Stimulated activated CD4-positive, alpha-beta T cell treated with anti-CD3 and anti-CD28 coated beads, Interleukin-15, amount 100 ng/mL, for 48 hours (primary cell): ENCODE measurements at places on chromosomes 12 and 14.
A peak's percentile ranks its signal among the peaks of the same experiment; 100 is the strongest.

GRCh38 chr14:67141146-67141900, 47.9 kb upstream of the GARIN2 start:
- DNase-seq = no peak

- no peak for DNase-seq
Observed at GRCh38 chr14:88815980-88816379, 8.5 kb upstream of the TTC8 start.

DNA sequence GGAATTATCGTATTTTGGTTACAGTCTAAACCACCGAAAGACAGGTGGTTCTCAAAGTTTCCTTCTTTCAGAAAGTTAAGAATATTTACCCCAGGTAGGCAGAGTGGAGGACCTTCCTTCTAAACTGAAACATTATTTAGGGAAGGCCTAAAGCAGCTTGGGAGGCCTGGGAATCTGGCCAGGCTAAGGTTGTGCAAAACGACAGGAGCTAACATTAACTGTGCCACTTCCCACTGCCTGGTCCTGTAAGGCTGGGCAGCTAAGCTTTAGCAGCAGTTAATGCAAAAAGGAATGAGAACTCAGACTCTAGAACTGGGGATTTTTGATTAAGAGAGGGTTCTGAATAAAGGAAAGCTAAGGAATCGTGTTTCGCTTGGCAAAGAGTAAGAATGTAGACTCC, 82.6 kb downstream of the SLCO1A2 start:
- DNase-seq = no peak

- DNase-seq = no peak
Observed at GRCh38 chr14:58750321-58751269, 112.8 kb downstream of the DACT1 start.

DNA sequence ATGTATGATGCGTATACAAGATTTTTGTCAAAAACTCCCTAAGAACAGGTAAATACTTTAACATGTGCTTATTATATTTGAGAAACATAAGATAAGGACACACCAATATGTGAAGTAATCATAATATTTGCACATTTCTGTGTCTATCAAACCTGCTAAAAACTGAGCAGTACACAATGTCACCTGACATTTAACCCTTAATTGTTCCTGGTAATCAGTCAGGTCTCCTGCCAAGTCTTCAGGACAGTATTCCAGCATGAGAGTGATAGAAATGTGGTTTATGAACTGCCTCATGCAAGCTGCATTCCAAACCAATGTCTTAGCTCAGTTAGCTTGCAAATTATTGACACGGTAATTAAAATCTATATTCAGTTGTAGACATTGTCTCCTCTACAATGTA, 4.2 kb downstream of the SOX5 start:
- no peak for DNase-seq

GRCh38 chr14:21042918-21043317, 756 bp downstream of the RNASE7 start:
- no peak for DNase-seq

DNA sequence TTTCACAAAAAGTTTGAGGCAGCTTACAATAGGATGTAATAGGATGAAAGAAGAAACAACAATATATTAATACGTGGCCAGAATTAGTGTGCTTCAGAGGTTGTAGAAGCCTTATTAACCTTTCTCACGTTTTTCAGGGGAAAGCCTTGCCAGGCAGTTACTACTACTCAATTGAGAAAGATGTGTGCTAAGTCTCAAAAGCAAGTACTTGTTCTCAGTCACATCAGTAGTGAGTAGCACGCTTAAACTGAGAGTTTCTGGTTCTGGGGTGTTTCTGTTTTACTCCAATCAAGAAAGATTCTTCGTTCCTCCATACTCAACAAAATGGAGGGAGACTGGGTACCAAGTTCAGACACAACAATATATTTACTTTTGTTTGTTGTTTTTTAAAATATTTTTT, 38.7 kb downstream of the KLC1 start:
- DNase-seq = no peak

- no peak for DNase-seq
Observed at GRCh38 chr12:27516625-27517024, 7.4 kb upstream of the PPFIBP1 start.

- DNase-seq = no peak
Observed at GRCh38 chr12:84763107-84763506, 149.5 kb downstream of the SLC6A15 start.

DNA sequence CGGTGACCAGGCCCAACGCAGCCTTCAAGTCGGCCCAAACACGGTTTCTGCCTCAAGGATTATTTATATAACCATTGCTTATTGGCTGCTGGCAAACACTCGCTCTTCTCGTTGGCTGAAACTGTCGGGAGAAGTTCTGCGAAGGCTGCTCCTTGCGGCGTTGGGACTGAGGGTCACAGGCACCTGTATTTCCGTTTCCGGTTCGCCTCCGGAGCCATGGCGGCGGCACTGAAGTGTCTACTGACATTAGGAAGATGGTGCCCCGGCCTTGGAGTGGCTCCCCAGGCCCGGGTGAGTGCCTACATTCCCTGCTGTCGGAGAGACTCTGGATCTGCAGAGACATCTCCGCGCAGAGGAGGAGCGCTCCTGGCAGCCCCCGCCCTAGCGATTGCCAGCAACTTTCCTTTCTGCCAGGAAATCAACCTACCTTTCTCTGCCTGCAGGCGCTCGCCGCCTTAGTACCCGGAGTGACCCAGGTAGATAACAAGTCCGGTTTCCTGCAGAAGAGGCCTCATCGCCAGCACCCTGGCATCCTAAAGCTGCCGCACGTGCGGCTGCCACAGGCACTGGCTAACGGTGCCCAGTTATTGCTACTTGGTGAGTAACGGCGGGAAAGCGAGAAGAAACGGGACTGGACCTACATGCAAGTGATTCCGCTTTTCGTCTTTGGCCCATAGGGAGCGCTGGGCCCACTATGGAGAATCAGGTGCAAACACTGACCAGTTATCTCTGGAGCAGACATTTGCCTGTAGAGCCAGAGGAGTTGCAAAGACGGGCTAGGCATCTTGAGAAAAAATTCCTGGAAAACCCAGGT, at the start of gene METTL17:
METTL17 (plus strand) TSS at position 194 of the 814 bp plus-strand sequence; CDS start at position 217, 23 bp downstream.
- DNase-seq = peak; percentile 83

DNA sequence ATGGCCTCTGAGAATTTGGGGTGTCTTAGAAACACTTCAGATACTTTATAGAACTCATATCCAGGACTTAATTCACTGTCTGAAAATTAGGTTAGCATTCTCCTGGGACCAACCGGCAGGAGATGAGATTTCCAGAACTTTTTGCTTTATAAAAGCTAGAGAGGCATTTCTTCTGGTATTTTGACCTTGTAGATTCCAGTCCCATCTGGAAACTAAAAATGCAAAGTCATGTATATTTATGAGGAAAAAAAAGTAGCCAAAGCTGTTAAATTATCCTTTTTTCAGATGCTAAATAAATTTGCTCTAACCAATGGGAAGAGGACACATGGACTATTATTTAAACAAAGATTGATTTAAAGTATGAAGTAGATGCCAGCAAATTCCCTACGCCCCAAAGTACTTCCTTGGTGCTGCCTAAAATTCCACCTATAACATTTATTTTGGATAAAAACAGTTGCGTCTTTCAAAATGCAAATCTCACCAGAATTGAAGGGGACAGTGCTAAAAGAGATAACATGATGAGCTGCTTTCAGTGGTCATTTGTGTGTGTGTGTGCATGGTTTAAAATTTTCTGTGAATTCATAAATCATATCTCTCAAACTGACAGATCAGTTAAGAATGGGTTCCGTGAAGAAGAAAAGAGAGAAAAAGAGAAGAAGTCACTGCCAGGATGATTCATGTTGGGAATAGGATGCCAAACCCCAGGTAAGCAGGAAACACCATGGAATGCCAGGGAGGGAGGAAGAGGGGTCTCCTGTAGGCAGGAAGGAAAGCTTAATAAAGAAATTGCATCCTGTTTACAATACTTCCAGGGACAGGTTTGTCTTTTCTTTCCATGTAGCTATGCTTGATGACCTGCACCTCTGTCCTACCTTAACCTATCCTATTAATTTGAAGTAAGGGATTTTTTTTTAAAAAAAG, 97.7 kb upstream of the RGS6 start:
- DNase-seq = no peak

- DNase-seq = no peak
Observed at GRCh38 chr14:86420131-86420530, 890.2 kb downstream of the FLRT2 start.

- DNase-seq = no peak
Observed at GRCh38 chr12:43131301-43131700, 420.7 kb downstream of the ADAMTS20 start.

GRCh38 chr14:71138448-71139293, 231.4 kb downstream of the PCNX1 start:
- DNase-seq = no peak

GRCh38 chr12:27922531-27923139, 49.9 kb downstream of the PTHLH start:
- DNase-seq = no peak

- DNase-seq = no peak
Observed at GRCh38 chr14:34460841-34461240, 1.2 kb downstream of the SPTSSA start.

DNA sequence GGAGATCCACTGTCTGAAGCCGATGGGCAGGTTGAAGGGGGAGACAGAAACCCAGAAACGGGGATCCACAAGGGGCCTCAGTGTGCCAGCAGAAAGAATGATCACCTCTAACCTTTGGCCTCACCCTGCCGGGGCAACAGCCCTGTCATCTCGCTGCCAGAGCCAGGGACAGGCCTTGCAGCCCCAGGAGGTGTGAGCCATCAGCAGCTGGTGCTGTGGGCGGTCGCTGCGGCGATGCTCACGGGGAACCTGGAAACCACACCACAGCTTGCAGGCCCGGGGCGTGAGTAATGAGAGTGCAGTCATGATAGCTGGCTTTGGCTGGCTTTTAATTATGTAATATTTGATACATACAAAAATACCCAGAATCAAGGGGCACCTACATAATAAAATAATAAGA, 4.7 kb upstream of the TTC7B start:
- DNase-seq = peak; percentile 82

GRCh38 chr14:53963320-53964227, 6.9 kb upstream of the BMP4 start:
- no peak for DNase-seq

GRCh38 chr12:98422359-98422758, 93.0 kb upstream of the TMPO start:
- no peak for DNase-seq

DNA sequence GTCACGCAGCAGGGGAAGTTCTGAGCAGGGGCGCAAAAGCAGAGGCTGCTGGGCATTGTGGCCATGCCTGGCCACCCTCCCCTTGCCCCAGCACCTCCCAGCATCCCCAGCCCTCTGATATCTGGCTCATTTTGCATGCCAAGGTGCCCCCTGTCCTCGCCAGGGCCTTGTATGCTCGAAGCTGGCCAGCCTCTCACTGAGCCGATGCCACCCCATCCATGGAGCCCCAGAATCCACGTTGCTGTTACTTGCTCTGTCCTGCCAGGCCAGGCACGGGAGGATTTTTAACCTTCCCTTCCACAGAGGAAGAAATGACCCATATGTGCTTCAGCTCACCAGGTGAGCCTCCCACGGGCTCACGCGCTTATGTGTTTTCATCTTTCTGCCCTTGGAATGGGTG, 413.4 kb downstream of the BCL11B start:
- no peak for DNase-seq

GRCh38 chr12:82627799-82628198, 58.9 kb upstream of the TMTC2 start:
- DNase-seq = no peak

DNA sequence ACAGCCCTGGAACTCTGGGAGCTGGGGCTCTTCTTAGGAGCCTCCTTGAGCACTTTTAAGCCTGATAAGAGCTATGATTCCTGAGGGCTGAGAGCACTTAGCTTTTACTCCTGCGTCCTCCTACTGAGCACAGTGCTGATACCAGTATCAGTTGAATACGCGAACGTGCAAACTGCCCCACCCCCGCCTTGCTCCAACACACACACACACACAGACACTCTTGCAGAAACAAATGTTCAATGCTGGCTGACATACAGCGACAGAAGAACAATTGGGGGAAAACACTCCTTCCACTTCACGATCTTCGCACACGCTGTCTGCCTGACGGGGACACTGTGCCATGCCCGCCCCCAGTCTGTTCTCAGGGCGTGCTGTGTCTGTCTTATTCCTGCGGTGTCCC, 57.2 kb upstream of the DLK1 start:
- DNase-seq = no peak

DNA sequence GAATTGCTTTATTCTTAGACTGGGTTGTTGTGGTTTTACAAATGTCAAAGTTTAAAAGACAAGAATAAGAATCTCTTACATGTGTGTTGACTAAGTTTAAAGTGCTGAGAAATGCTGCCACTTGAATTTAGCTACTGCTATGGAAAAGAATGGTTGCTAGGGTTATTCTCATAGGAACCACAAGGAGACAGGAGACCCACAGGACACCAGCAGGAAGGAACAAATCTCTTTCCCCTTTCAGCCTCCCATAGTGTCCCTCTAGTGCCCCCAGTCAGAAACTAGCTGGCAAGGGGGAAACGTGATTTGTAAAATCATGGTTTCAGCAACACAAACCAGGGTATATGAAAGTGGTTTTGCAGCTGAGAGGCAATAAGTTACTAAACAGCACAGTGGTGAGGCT, 102.7 kb downstream of the ST8SIA1 start:
- no peak for DNase-seq

- no peak for DNase-seq
Observed at GRCh38 chr14:35250319-35250718, 41.9 kb upstream of the PSMA6 start.

GRCh38 chr12:89552376-89552775, 26.5 kb upstream of the POC1B start:
- no peak for DNase-seq

- no peak for DNase-seq
Observed at GRCh38 chr12:11861155-11861863, 209.4 kb upstream of the BCL2L14 start.

GRCh38 chr14:92683041-92683440, 65.4 kb downstream of the LGMN start:
- no peak for DNase-seq

- DNase-seq = no peak
Observed at GRCh38 chr12:25102402-25102801, 92.6 kb downstream of the DNAI7 start.

GRCh38 chr12:125890971-125891370, 825.7 kb downstream of the AACS start:
- DNase-seq = no peak

DNA sequence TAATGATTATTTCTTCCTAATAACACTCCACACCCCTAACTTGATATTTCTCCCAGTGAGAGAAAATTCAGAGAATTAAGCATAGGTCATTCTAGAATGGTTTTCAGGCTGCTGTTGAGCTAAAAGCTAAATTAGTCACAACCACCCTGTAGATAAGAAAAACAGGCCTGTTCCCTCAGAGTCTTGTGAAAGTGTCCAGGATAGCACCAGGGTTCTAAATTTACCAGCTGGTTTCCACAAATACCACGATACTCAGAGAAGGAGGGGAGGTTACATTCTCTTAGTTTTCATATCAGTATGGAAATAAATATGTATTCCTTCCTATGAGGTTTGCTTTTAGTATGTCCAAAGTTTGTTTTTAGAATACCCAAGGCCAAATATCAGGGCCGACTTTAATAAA, 66.0 kb upstream of the YARS2 start:
- DNase-seq = no peak

- no peak for DNase-seq
Observed at GRCh38 chr12:27970401-27971120, 2.0 kb downstream of the PTHLH start.
